Right renal cortex interstitium (tissue), 3 donors: ENCODE measurements at places on chromosomes 2 and 18. TPM values are rescaled to one million over a fixed set of nuclear protein-coding genes. Genes with fewer than 3 reads are reported as not detected.

DNA sequence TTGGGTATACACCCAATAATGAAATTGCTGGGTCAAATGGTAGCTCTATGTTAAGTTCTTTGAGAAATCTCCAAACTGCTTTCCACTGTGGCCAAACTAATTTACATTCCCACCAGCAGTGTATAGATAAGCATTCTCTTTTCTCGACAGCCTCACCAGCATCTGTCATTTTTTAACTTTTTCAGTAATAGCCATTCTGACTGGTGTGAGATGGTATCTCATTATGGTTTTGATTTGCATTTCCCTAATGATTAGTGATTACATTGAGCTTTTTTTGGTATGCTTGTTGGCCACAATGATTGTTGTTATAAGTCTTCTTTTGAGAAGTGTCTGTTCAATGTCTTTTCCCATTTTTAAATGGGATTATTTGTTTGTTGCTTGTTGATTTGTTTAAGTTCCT is 50.4 kb upstream of the EPAS1 start:
- no peak for DNase-seq

GRCh38 chr2:133733901-133734255 is 165.6 kb upstream of the NCKAP5 start:
- no peak for DNase-seq

GRCh38 chr2:101638817-101639605 is 58.5 kb upstream of the MAP4K4 start:
- no peak for DNase-seq

DNA sequence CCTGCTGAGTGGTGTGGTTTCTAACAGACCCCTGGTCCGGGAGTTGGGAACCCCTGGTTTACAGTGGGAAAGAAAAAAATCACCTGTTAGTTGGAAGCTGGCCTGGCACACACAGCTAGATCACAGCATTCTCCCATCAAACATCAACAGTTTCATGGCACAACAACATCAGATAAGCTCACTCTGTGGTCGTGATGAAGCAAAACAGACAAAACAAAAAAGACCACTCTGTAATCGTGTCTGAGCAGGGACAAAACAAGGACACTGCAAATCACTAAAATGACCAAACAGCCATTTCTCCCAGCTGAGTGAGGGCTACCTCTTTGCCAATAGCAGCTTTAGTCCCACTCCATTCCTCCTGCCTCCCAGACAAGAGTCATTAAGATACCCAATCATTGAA is 9.0 kb upstream of the IMPACT start:
- DNase-seq = no peak

C2orf68 gene
- 51.5 TPM for polyA plus RNA-seq

GPR39 gene
- 3.7 TPM for polyA plus RNA-seq

HOXD10 gene
- polyA plus RNA-seq = 155 TPM

- no peak for DNase-seq
Observed at GRCh38 chr2:213185147-213185822, 33.9 kb upstream of the IKZF2 start.

DNA sequence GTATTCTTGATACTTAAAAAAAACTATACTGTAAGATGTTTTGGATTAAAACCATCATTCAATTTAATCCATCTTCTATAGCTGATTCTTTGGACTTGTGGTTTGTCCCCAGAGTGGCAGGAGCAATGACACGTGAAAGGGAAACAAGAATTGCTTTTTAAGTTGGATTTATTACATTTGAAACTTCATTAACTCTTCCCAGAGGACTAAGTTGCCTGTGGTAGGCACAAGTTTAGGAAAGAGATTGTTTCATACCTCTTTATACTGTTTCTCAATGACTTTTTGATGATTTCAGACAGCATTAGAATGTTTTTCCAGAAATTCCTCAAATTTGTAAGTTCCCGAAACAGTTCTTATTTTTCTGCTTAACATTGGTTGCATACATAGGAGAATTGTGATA is 41.3 kb downstream of the ACVR2A start:
- no peak for DNase-seq

DNA sequence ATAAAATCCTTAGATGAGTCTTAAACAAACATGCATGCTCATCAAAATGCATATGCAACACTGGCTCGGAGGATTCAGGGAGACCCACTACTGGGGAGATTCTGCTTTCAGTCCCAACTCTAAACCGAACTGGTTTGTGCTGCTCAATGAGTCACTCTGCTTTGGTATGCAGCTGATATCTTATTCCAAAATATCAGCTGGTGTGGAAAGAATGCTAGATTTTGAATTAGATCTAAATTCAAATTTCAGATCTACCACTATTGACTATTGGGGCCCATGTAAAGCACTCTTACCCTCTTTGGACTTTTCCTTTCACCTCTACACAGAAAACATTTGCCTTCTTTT is 39.2 kb upstream of the TTN start:
- DNase-seq = no peak

DNA sequence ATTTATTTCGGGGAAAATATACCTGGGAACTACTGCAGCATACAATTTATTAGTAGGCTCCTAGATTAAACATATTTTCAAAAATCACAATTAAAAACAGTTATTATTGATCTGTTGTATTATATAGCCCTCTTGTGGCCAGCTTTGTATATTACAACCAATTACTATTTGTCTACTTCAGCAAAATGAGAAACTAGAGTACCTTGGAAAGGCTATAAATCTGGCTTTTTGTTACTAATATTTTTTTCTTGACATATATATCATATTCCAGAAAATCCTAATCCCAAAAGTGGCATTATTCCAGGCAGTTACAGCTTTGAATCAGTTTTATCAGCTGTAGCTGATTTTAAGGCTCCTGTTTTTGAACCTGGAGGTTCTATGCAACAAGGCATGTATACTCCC is 101.2 kb downstream of the UBR3 start:
- DNase-seq = peak; percentile 10

DNAH7 gene
- polyA plus RNA-seq = 9.5 TPM

RGPD3 gene
- polyA plus RNA-seq = 0.35 TPM

MC2R gene
- not detected for polyA plus RNA-seq

TET3 gene
- 22.9 TPM for polyA plus RNA-seq

- no peak for DNase-seq
Observed at GRCh38 chr2:10932345-10933151, 20.8 kb downstream of the KCNF1 start.

FBXO48 gene
- 1.7 TPM for polyA plus RNA-seq

CACNB4 gene
- 12.5 TPM for polyA plus RNA-seq

MORN2 gene
- polyA plus RNA-seq = 63.6 TPM

GRCh38 chr18:30455741-30456140 is 586.8 kb downstream of the DSC3 start:
- no peak for DNase-seq

DNA sequence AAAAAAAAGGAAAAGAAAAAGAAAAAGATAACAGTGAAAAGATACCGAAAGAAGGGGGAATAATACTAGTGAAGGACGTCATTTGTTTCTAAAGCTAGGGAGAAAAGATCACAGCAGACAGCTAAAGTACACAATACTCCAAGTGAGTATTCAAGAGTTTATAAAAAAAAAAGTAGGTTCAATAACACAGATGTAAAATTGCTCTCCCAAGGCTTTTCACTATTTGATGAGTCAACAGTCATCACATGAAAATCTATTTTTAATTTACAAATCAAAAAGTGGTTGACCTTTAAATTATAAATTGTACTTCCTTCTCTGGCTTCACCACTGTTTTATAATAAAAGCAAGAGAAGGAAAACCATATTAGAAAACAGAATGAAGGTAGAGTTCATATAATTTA is 144.0 kb downstream of the ZRANB3 start:
- no peak for DNase-seq

DNA sequence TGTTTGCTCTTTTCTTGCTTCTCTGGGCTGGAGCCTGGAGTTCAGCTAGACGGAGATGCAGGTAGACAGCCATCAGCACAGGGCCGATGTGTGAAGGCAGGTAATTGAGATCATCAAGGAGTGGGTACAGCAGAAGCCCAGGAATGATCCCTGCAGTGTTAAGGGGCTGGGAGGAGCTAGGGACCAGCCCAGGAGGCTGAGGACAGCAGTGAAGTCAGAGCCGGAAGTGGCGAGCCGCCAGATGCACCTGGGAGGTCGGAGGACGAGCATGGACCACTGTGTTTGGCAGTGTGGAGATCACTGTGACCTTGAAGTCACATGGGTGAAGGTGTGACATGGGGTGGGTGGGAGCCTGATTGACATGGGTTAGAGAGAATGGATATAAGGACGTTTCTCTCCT is 6.2 kb upstream of the ZNF236 start:
- DNase-seq = no peak

DNA sequence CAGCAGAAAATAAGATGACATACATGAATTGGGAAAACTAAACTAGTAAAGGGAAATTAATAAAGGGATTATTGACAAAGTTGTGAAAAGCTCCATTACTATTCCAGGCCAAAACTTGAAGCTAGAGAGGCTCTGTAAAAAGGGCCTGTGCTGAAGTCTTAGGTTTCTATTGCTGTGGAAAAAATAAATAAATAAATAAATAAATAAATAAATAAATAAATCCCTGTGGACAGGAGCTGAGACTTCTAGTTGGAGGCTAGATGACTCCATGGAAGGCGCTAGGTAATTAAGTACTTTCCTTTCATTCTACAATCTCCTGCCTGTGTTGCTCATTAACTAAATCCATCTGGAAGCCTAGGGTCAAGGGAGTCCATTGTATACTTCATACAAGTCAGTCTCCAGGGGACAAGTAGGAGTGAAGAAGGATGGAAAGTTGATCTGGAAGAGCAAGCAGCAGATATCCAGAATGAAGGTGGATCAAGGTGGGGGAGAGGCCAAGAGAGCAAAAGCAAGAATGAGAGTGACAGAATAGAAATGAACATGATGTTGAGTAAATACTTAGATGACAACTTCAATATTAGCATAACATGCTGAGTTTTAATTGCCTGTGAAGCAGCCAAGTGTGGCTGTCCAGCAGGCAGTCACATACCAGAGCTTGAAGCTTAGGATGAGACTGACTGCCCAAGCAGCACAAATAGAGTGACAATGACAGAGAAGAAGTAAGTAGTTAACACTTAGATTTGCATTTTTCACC is 26.2 kb upstream of the CCNT2 start:
- no peak for DNase-seq

BCL11A gene
- polyA plus RNA-seq = 11.7 TPM

HJURP gene
- polyA plus RNA-seq = 22.6 TPM

DNA sequence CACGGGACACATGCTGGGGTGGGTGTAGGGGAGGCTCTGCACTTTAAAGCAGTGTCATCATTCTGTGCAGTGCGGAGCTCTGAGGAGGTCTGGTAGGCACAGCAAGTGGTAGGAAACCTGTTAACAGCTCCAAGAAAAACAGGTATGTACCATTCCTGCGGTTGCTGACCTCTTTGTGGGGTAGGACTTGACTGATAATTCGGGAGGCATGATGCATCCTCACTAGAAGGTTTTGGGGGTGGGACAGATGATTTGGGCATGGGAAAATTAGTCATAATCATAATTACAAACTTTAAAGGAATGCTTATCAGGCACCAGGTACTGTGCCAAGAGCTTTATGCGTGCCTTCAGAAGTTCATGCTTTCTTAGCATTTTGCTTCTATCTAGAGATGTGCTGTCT is 9.7 kb downstream of the DOK1 start:
- no peak for DNase-seq

DNA sequence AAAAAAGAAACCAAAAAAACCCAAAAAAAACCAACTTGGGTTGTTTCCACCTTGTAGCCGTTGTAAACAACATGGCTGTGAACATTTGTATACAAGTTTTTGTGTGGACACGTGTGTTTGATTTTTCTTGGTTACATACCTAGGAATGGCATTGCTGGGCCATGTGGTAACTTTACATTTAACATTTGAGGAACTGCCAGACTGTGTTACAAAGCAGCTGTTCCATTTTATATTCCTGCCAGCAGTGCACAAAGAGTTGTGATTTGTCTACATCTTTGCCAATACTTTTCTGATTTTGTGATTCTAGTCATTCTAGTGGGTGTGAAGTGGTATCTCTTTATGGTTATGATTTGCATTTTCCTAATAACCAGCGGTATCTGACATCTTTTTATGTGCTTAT is 22.5 kb downstream of the LPIN1 start:
- DNase-seq = no peak

- DNase-seq = no peak
Observed at GRCh38 chr18:8303151-8303755, 306.0 kb upstream of the RAB12 start.

ALK gene
- 0.31 TPM for polyA plus RNA-seq

- no peak for DNase-seq
Observed at GRCh38 chr2:2822143-2822542, 491.1 kb upstream of the MYT1L start.
